ENCODE measurements at places on chromosomes 5 and 9. TPM values are rescaled to one million over a fixed set of nuclear protein-coding genes. Genes with fewer than 3 reads are reported as not detected.
A peak's percentile ranks its signal among the peaks of the same experiment; 100 is the strongest.

DNA sequence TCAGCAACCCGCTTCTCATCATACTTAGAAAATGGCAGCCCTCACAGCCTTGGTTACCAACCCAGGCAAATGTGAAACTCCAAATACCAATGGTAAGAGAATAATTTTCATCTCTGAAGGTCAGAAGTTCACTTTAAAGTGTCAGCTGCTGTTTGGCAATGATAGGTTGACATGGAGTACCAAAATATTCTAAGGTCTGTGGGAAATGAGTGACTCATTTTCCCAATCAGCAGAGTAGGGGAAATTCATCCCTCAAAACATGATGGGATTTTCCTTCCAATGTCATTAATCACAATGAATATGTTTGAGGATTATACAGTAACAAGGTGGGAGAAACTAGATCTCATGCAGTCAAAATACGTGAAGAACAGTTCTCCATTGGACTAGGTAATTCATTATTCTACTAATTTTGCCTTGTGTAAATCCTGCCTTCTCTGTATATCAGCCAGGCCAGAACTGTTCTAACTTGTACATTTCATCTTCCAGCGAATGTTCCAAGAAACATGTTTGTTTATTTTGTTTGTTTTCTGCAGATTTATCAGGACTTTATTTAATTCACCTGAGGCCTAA lies 53.1 kb upstream of the ERBIN start:
- DNase-seq = peak; percentile 62

GRCh38 chr5:126544087-126544740 lies 50.8 kb downstream of the ALDH7A1 start:
- peak; percentile 72 for DNase-seq

DNA sequence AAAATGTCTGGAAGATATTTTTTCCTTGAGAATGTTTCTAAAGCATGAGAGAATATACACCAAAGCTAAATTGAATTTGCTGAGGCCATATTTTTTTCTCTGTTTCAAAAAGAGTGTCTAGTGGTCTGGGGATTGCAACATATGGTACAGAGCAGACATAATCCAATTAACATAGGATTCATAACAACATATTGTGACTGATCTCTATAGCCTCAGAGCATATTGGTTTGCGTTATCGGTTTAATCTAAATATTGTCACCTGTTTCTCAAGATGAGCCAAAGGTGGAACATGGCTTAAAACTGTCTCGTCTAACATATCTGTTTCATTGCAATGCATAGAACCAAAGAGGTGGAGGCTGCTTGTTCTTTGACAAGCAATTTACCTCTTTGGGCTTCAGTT lies 3.9 kb downstream of the PPP3R2 start:
- no peak for DNase-seq

Gene MTX3
- 7.0 TPM for total RNA-seq

DNA sequence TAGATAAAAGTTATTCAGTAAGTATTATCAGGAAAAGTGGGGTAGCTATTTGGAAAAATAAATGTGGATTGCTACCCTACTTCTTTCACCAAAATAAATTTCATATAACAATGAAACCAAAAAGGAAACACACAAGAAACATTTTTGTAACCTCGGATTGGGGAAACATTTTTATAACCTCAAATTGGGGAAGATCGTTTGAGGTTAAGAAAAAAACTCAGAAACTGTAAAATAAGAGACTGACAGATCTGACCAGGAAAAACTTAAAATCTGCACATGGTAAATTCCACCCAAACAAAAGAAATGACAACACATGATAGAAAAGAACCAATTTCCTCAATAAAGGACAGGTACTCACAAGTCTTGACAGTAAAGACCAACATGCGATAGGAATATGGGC lies 13.5 kb downstream of the EFCAB9 start:
- no peak for DNase-seq

GRCh38 chr5:56516035-56516434 lies 282.9 kb upstream of the ANKRD55 start:
- no peak for DNase-seq

- DNase-seq = no peak
Measured at GRCh38 chr9:76223749-76224340, 170.4 kb downstream of the RFK start.

GRCh38 chr5:31944684-31945445 lies 229.3 kb downstream of the GOLPH3 start:
- DNase-seq = no peak

- DNase-seq = no peak
Measured at GRCh38 chr9:105121861-105122430, 122.5 kb upstream of the SLC44A1 start.

Gene ZNF367
- 12.8 TPM for total RNA-seq

Gene TNFSF8
- total RNA-seq = not detected

- no peak for DNase-seq
Measured at GRCh38 chr5:1983401-1983800, 100.7 kb upstream of the IRX4 start.

DNA sequence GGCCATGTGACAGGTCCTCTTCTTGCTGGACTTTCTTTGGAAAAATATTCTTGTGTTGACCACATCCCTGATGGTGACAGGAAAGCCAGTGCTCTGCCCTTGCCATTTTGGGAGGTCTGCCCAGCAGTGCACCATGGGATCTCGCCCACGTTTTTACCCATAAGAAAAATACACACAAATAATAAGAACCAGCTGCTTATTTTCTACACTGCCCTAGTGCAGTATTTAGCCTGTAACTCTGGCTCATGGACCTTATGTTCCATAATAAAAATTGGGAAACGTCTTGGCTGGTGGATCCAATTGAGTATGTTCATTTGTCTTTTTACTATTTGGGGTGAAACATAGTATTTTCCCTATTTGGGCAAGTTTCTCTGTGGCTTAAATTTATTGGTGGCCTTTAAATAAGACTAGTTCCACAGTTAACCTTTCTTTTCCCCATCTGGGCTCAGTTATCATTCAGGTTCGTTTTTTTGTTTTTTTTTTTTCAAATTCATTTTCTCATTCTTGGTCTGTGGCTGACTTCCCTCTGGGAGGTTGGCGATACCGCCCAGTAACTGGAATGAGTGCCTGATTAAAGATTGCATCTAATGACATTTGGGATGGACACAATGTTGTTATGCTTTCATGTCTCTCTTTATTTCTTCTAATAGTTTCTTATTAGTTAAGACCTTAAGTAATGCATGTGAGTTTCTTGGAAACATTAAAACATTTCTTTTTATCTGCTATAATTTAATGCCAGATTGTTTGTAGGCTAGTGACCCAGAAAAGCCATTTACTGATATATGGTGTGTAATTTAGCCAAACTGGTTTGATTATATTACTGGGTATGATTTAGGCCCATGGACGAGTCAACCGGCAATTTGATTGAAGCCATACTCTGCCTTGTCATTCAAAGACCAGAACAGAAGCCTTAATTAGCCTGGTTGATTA lies 163.7 kb downstream of the FGF10 start:
- DNase-seq = no peak

- DNase-seq = no peak
Measured at GRCh38 chr5:60487476-60487875, 212.5 kb downstream of the DEPDC1B start.

DNA sequence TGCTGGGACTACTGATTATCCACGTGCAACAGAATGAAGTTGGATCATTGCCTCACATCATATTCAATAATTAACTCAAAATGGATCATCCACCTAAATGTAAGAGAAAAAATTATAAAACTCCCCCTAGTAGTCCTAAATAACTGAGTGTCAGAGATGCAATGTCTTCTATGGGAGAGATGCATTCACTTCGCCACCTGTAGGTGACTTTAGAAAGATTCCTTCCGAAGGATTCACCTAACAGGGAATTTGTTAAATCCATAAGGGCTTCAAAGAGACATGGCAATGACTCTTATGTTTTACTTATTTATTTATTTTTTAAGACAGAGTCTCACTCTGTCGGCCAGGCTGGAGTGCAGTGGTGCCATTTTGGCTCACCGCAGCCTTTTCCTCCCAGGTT lies 526.0 kb downstream of the MTRR start:
- DNase-seq = no peak

Gene LHX6
- 27.4 TPM for total RNA-seq

DNA sequence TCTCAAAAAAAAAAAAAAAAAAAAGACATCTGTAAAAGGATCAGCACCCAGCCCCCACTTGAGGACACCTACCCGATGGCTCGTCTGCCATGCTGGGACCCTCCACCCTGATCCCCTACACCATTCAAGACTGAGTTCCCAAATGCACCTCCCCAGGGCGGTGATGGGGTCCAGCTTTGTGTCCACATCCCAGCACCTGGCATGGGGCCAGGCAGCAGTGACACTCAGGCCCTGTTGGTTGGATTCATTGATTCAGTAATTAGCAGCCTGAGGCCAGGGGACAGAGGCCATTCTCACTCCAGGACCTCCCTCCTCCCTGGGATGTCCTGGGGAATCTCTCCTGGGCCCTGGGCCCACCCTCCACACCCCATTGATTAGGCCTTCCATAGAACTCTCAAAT lies 88.8 kb upstream of the RUFY1 start:
- no peak for DNase-seq

DNA sequence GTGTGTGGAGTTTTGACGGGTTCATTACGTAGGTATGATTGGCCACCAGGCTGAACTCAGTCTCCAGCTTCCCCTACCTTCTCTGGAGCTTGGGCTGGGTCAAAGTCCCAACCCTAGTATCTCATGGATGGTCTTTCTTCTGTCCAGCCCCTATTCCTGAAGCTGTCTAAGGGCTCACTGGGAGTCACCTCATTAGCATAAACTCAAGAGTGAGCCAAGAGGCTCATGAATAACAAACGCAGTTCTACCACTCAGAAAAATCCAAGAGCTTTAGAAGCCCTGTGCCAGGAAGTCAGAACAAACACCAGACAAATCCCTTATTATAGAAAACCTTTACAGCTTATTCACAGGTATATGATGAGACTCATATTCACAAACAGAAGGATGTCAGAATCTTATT lies 180.3 kb upstream of the NFIL3 start:
- no peak for DNase-seq

Gene NOXA1
- 2.6 TPM for total RNA-seq

Gene MYMK
- not detected for total RNA-seq

Gene NUTM2G
- total RNA-seq = not detected

DNA sequence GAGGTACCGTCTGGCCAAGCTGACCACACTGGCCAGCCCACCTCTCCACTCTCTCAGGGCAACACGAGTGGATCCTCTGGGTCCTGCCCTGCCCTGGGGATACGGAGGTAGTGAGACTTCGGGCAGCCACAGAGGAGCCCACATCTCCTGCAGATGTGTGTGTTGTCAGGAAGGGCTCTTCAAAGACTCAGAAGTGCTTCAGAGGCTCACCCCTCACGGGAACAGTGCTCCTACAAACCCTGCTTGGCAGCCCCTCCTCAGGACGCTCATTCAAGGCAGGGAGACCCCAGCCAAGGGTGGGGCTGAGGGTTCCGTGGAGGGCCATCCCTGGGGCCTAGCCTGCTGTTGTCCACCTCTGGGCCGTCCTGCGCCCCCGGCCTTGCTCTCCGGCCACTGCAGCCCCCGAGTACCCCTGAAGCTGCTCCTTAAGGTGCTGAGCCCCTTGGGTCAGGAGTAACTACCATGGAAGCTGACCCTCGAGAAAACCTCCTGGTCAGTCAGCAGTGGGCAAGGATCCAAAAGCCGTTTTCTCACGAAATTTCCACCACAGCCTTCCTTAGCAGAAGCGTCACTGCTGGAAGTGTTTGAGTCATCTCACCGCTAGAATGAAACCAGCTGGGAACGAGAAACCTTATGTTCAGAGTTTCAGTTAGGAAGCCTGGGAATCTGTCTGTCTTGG lies 23.2 kb upstream of the LRRC14B start:
- peak; percentile 96 for DNase-seq

DNA sequence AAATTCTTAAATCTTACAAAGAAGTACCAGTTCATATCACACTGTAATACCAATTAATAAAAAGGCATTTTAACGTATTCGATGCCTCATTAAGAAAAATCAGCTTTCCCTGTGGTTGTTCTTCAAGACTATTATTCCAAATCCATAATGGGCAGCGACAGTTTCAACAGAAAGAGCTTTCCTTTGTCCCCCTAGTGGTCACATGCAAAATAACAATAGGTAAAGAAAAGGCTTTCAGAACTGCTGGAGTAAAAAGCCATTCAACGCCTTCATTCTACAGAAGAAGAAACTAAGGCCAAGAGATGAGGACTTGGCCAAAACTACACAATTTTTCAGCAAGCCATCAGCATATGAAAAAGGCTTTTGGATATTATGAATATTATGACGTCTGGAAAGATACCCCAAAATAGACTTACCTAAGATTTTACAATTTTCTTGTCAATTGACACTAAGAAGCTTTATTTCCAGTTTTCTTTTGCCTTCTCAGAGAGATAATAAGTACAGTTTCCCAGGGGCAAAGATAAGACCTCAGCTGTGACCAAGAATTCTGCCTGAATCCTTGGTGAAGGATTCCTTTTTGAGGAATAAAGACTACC lies 6.7 kb upstream of the CDH6 start:
- peak; percentile 31 for DNase-seq

DNA sequence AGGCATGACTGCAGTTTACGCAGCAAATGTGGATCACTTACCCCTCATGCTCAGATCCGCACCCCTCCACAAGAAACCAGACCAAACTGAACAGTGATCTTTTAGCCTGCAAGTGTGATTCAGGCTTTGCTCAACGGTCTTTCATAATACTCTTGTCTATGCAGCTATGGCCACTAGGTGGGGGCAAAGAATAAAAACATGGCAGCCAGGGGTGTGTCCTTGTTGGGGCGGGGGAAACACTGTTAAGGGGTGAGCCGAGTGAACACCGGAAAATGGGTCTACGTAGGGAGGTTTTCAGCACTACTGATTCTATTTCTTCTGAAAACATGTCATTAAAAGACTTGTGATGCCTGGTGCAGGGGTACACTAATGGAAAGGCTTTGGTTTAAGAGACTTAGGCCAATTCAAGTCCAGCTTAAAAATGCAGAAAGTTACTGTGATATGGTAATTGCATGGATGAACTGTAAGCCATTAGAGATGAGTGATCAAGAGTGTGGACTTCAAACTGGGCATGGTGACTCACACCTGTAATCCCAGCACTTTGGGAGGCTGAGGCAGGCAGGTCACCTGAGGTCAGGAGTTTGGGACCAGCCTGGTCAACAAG lies 49.9 kb upstream of the GPR151 start:
- peak; percentile 53 for DNase-seq

DNA sequence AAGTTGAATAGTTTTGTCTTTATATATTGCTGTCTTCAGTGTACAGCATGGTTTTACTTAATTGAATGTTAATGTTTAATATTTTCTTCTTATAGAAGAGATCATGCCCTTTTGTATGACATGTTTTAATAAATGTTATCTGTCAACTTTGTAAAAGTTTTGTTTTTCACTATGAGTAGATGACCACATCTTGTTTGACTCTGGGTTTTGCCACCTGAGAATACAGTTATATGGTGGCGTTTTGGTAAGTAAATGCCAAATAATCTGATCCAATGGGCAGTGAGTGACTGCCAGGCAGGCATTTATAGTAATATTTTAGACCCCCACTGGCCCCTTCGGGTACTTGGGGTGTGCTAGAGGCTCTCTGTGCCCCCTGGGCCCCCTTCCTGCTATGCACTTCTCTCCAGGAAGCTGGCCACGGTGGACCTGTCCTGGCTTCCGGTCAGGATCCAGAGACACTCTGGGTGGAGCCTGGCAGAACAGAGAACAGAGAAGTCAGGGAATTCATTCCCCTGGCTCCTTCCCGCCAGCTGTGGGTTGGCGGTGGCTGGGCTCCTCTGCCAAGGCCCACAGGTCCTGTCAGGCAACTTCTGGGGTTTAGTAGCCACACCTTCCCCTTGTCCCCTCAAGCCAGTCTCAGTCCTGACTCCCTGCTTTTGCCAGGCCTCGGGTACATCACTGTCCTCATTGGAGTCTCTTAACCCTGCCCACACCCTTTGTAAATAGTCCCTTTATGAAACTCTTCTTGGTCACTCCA lies 22.2 kb upstream of the ZBTB34 start:
- DNase-seq = no peak

GRCh38 chr5:91885291-91886265 lies 502.5 kb upstream of the ARRDC3 start:
- DNase-seq = no peak

- DNase-seq = no peak
Measured at GRCh38 chr9:95556521-95556920, 39.8 kb upstream of the PTCH1 start.

Data from dermis blood vessel endothelial cell (primary cell).